Activated naive CD4-positive, alpha-beta T cell (primary cell): ENCODE measurements at places on chromosomes 12 and 14.

DNA sequence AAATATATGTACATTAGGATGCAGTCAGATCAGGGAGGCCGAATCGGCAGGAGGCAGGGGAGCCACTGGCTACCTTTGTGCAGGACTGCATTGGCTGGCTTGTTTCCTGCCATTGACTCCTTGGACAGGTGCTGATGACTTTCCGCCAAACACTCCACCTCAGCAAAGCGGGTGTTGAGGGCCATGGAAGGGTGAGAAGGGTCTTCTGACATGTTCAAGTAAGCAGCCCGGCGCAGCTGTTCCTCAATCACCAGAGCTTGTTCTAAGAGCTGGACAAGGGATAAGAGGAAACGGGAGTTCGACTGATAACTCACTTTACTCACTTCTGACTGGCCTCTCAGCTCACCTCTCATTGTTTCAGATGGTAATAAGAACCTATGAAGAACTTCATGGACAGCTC, 4.9 kb upstream of the NOP2 start:
- no peak for DNase-seq

DNA sequence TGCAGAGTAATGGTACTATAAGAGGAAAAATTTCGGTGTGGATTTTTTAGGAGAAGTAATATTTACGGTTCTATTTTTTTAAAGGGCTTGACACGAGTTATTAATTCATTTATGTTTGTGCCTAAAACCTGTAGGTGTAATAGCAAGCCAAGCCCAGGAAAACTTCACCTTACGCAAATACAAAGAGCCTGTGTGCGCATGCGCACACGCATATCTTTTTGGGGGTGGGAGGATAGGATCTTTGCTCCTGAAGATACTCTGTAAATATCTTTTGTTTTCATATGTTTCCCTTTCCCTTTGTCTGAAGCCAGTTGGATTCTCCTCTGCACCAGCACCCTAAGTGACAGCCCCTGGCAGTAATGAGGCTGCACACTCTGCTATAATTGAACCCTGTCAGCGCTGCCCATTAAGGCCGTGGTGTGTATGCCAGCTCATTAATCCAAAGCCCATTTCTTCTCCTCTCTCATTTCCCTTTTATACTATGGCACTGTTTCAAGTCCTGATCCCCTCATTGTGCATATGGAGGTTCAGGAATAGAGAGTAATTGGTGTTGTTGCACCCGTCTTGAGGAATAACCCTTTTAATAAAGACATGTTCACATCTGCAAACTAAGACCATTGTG, 327.2 kb upstream of the E2F7 start:
- DNase-seq, result no peak

GRCh38 chr12:110841007-110841406, 5.8 kb upstream of the CCDC63 start:
- DNase-seq, result no peak

DNA sequence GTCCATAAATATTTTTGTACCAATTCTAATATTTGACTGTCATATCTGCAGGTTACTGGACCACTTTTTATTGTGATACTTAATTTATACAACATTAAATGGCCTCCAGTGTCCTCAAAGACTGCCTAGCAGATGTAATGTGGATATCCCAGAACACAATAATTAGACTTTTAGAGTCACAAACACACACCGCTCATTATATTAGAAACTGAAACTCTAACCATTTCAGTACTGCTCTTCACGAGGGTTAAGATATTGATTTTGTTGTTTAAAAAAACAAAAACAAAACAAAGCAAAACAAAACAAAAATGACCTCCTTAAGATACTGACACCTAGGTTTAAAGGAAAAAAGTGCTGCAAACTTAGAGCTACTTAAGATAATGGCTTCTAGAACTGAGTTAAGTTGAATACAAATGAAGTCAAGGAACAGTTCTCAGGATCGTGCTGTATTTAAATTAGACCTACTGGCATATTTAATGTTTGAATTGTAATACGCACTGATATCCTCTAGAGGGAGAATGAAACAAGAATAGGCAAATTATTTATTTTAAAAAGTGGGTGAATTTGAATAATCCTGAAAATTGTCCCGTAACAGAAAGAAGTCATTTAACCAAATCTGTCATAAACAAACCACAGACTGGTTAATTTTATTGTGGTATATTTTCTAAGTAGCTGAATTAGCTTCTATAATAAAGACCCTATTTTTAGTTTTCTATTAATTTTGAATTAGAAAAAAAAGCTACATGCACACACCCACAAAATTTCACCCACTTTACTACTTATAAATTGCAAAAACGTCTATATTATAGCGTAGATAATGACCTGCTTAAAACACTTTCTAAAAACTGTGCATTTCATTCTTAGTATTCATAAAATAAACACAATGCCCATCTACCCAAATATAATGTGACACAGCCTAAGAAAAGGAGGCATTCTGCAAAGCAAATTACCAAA, 395.2 kb upstream of the DCN start:
- DNase-seq, result no peak

DNA sequence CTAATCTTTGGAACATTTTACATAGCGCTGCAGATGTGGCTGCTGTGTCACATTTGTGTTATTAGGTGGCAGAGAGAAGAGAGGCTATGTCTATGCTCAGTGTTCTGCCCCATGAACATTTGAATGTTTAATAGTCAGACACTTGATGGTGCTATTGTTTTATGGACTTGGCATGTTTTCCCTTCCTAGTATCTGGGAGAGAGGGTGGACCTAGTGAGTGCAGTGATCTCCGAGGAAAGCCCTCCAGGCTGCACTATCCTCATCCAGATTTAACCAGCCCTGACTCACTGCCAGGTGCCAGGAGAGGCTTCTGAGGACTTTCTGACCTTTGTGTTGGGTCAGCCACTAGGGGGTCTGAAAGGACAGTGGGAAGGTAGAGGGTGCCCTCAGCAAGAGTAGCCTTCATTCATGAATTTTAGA, 24.3 kb downstream of the ZFC3H1 start:
- DNase-seq, result no peak

DNA sequence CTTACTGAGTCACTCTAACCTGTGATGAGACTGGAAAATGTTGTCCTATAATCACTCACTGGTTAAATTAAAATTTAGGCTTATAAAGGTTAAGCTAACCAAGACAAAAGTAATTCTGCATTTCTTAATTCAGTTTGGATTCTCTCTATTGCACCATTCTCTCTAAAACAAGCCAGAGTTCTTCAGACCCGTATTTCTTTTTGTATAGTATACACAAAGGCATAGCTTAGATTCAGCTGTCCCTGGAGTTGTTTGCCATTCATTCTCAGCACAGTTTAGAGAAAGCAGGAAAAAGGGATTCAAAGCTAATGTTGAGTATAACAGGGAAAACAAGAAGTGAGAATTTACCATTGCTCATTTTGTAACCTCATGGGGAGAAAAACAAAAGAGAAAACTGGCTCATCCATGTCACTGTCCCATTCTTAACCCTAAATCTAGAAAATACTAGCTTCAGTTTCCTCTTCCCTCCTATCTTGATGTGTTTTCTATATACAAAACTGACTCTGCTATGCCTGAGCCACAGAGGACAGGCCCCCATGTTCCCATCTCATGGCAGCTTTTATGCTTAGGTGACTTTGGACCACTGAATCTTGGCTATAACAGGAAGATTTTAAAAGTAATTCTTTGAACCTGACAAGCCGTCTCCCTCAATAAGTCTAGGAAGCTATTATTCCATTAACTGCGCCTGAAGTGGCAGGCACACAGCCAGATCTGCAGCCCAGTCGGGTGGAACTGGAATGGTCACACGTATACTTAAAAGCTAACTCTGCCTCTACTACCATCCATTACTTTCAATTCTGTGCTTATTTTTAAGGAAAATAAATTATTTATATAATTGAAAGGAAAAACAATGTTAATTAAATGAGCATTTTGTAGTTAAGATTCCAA, 7.0 kb downstream of the AREL1 start:
- no peak for DNase-seq

DNA sequence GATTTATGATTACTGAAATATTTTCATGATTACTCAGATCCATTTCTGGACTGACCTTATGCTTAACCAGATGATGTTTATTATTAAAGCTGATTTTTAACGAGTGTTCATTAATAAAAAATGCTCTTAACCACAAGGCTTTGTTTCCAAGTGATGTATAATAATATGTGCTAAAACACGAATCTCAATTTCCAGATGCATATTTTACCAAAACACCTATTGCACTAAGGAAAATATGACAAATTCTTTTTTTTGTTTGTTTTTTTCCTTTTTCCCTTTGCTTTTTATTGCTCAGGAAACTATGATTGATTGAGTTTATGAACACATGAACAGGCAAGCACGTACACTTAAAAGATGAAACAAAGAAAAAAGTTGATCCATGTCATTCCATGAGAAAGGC, 16.9 kb upstream of the DUSP6 start:
- no peak for DNase-seq

DNA sequence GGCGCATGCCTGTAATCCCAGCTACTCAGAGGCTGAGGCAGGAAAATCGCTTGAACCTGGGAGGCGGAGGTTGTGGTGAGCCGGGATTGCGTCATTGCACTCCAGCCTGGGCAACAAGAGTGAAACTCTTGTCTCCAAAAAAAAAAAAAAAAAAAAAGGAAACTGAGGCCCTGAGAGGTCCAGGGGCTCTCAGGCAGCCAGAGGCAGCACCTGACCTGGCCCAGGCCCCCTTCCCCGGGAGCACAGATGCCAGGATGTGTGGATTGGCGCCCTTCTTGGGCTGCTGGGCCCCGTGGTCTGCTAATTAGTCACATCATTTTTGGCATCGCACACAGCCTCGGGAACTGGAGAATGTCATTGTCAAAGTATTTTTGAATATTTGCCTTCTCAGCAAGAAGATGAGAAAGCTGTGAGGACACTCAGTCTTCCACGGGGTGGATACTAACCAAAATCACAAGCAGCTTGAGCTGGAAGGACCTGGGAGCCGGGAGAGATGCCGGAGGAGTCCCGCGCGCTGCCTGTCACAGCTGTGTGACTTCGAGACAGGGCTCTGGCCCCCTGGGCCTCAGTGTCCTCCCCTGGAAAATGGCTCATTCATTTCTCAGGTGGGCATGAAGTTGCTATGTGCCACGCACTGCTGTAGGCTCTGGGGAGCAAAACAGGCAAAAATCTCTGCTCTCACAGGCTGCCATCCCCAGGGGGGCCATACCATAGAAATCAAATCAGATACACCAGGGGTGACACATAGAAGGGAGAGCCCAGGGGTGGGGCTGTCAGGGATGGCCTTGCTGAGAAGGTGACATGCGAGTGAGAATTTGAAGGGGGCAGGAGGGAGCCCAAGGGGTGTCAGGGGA, 12.5 kb upstream of the RCOR1 start:
- no peak for DNase-seq

DNA sequence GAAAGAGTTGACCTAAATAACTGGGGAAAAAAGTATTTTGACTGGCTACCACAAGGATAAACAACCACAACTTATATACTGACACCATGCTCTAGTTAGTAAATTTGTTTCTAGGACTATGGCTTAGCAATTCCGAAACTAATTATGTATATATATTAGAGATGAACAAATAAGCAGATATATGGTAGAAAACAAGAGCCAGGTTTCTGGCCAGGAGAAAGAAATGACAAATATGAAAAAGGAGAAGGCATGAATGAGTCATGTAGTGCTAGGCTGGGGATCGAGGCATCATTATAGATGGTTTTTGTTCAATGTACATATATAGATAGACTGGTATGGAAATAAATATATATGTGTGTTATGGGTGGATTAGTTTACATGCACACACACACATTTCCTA, 5.5 kb upstream of the LRRC74A start:
- no peak for DNase-seq

DNA sequence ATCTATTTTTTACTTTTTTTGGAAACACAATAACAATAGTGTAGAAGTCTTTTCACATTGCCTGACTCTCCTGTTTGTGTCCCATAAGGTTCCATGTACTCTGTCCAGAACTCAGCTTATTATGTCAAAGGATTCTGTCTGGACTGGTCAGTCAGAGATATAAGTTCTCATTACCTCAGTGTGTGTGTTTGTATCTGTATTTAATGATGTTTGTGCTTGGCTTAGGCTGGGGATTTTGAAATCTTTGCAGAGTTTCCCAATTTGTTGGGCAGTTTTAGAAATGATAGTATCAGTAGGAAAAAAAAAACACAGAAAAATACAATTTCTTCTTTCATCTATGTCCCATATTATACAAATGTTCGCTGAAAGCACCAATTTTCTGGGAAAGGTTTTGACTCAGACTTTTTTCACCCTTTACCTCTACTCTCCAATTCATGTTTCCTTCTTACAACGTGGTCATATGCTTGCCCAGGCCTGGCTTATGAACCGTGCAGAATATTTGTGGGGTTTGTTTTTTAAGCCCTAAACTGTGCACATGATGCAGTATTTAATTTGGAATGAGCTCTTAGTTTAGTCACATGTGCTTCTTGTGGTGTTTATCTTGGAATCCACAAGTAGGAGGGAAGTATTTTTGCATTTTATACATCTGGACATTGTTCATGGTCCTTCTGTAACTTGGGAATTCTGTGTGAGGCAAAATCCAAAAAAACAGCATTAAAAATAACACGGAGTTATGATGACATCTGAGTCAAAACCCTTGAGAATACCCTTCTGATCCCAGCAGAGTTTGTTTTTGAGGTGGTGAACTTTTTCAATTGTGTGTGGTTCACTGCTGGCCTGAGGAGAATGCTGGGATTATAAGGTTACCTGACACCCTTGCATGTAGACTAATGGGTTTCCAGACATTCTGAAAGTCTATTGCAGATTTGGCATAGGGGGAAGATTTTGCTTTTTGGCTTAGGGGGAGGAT, 121.2 kb downstream of the RAD51B start:
- DNase-seq, result no peak

GRCh38 chr12:131441060-131441396, 269.9 kb upstream of the SFSWAP start:
- DNase-seq, result no peak

DNA sequence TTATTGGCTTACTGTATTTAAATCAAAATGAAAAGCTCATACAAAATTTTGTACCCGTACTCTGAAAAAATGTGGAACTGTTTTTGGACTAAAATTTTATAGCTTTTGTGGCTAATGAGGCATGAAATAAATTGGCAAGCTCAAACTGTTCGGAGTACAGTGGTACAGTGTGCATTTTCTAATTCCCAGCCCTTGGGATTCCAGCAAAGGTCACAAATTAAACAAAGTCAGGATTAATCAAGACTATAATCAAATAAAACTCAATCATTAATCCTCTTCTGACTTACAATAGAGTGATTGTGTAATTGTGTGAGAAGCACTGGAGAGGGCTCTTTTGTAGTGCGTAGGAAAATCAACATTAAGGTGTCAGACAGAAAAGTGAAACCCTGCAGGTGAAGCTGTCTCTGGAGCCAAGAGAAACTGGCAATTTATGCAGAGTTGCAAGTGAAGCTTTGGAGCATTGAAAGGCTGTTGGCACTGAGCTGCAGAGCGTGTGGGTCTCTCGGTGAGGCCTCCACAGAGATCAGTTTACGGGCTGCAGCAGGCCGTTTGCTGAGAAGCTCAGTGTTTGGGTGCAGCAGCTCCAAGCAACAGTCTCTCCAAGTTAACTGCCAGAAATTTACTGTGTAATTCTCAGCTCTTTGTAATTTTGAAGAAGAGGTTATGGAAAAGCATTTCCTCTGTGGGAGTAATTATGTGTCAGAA, 275.9 kb downstream of the FBXL14 start:
- DNase-seq, result no peak

- DNase-seq, result no peak
These were observed 56.0 kb downstream of the NCOR2 start for GRCh38 chr12:124511259-124511985.

DNA sequence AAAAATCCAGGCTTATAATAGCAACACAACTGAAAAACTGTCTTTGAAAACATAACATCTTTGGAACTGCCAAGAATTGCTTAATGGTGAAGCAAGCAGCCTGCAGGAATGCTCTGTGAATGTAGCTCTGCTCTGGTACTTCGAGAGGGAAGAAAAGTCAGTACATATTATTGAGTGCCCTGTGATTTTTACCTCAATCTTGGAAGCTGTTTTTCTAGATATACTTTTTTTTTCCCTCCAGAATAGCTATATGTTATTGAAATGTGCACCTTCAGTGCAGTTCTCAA, 508.1 kb downstream of the PCNX1 start:
- no peak for DNase-seq
